ENCODE measurements at places on chromosomes 6 and 20.

GRCh38 chr6:70842541-70842940 lies 114.3 kb downstream of the B3GAT2 start:
- DNase-seq: no peak

GRCh38 chr6:169959136-169960002 lies 207.9 kb downstream of the ERMARD start:
- DNase-seq: no peak

GRCh38 chr6:164013480-164014208 lies 599.1 kb downstream of the QKI start:
- no peak for DNase-seq

DNA sequence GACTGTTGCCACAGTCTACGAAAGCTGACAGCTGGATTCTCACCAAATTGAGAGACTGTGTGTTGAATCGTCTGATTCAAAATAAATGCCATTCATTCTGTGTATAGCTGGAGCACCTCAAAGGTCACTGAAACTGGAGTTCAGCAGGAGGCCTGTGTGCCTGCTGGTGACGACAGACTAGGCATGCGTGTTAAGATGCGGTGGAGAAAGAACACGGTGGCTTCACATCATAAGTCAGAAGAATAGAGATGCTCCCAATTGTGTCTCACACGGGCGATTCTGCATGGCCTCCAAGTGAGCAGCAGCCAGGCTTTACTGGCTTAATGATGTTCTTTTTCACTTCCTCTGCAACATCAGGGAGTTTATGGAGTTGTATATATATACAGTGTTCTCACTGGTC lies 32.3 kb downstream of the SNHG17 start:
- DNase-seq: no peak

GRCh38 chr20:56032251-56032650 lies 26.9 kb upstream of the CBLN4 start:
- DNase-seq: no peak

DNA sequence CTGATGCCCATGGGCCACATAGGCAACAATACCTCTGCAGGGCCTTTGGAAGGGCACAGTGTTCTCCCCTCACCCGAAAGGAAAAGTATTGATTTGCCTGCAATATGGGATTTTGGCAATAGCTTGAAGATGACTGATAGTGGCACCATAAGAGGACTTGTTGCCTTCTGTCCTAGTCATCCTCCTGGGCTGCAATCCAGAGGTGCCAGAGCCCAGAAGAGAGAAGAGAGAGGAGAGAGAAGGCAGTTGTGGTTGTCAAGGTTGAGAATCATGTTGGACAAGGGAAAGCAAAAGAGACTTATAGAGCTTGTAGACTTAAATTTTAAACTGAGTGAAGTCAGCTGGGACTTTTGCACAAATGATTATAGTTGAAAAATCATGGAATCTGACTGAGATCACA lies 14.6 kb downstream of the HDGFL1 start:
- DNase-seq: no peak

Measured in left renal cortex interstitium (tissue), 4 donors.